ENCODE measurements at places on chromosomes 5 and 9.

GRCh38 chr5:90133941-90134340, 275.6 kb downstream of the CETN3 start:
- DNase-seq: no peak

DNA sequence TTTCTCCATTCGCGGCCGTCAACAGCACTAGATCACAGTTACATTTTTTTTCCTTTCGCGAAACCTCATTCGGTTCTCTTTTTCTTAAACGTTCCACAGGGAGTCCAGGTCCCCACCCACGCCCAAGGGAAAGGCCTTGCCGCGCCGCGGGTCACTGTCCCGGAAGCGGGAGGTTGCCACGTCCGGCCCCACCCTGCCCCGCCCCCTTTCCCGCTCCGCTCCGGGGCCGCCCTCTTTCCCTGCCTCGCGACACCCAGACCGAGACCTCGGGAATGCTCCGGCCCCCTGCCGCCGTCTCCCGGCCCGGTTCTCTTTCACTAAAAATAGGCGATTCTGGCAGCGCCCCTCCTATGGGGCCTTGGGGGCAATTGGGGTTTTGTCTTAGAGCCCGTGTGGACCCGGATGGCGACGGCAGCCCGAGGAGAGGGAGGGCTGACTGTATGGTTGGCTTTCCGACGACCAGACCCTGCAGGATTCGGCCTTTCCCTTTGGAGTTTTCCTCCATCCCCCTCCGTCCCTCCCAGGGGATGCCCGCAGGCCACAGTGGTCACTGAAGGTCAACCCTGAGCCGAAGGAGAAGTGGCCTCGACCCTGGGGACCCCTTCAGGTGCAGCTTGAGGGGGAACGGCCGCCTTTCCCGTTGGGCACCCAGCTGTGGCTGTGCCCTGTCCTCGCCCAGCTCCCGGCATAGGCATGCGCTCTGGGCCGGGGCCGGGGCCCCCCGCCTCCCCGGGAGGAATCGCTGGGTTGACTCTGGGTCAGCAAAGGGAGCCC, 2.8 kb upstream of the RACK1 start:
- peak; percentile 92 for DNase-seq

DNA sequence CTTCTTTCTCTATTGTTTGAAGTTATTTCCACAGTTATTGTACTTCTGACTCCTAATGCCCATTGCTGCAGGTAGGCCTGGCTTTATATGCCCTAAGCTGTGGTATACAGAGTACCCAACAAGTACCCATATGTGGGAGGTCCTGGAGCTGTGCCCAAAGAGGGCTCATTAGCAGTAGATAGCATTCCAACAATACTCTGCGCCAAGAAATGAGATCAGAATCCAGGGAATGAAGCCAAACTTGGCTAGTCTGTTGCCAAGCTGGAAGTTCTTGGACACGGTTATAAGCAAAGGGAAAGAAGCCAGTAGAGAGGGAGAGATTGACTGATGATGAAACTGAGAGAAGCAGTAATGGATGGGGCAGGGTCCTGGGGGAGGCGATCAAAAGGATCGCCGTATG, 29.7 kb upstream of the FAM169A start:
- DNase-seq: peak; percentile 84

- DNase-seq: no peak
Observed at GRCh38 chr9:80906728-80907127, 782.6 kb downstream of the TLE1 start.

- no peak for DNase-seq
Observed at GRCh38 chr5:69209602-69210001, 20.2 kb downstream of the CENPH start.

DNA sequence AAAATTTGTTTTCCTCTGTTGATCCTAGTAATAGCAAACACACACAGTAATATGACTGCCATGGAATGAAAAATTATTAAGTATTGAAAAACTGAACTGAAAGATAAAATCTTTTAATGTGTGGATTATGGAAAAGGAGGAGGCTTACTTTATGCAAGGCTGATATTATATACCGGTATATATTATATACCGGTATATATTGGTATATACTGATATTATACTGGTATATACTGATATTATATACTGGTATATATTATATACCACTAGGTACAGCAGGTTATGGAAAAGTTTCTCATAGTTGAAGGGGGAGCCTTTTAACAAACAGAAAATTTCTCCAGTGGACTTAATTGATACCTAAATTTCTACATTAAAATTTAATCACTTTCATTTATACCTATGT, 181.4 kb downstream of the SH3GL2 start:
- DNase-seq: no peak

- DNase-seq: no peak
Observed at GRCh38 chr9:100216178-100216787, 117.2 kb downstream of the INVS start.

- DNase-seq: no peak
Observed at GRCh38 chr9:108386032-108386431, 469.8 kb downstream of the ACTL7B start.

DNA sequence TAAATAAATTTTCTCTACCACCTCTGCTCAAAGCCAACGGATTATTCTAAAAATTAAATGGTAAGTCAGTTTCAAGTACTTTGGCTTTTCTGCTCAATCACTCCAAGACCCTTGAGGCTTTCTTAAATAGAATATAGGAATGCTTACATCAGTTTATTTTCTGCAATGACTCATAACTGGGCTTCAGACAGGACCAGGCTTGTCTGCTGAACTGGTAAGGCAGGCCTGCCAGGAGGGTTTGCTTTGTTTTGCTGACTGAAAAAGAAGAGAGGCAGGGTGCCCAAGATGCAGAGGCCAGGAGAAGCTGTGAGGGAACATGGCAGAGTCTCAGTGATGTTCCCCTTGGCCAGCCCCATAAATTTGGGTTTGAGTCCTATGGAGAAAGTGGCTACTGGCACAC, 60.3 kb upstream of the EPB41L4A start:
- no peak for DNase-seq

DNA sequence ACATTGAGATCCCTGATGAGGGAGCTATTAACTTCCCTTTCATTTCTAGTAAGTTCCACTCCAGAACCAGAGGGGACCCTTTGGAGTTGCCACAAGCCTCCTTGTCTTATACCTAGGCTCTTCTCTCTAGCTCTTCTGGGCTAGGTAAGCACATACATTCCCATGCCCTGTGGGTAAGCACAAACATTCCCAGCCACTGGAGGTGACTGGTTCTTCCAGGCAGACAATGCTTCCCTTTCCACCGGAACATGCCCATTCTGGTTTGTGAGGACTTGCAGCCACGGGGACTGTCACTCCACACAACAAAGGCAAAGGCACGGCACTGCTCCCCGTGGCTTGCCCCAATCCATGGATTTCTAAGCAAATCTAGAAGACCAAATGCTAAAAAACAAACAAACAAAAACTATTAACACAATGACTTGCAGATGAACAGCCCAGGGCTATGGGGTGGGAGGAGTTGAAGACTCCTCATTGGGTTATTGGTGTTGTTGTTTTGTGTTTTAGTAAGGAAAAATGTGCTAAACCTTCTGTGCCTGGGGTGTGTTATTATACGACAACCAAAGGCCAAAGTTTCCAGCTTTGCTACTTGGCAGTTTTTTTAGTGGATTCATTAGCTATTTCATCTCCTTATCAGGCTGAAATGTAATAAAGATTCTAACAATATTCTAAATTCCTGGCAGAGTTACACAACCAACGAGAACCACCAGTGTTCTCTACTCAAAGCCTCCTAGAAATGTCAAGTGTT, 276.2 kb downstream of the SYK start:
- no peak for DNase-seq

- no peak for DNase-seq
Observed at GRCh38 chr5:33611877-33612276, 171.1 kb downstream of the TARS1 start.

- DNase-seq: no peak
Observed at GRCh38 chr9:81535542-81536241, 153.7 kb downstream of the TLE1 start.

DNA sequence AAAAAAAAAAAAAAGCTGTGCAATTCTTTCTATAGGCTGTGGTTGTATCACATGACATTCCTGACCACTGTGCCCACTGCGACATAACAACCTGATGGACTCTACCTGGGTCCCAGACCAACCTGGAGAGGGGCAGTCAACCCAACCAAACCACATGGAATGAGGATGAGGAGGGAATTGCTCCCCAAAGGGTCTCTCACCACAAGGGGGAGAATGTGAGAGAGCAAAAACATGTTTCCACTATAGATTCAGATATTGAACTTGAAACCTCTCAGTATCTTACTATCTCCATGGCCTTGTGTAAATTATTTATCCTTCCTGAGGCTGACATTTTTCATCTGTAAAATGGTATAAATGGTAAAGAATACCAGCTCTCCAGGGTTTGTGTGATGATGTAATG, 66.9 kb upstream of the SV2C start:
- DNase-seq: no peak

- DNase-seq: no peak
Observed at GRCh38 chr5:68155940-68156339, 59.6 kb upstream of the PIK3R1 start.

GRCh38 chr5:17995997-17996396, 361.7 kb downstream of the TAF11L14 start:
- DNase-seq: no peak

Data from cerebellum (tissue), 4 donors.